ENCODE measurements at places on chromosomes 3 and 15. TPM values are rescaled to one million over a fixed set of nuclear protein-coding genes. Genes with fewer than 3 reads are reported as not detected.
A peak's percentile ranks its signal among the peaks of the same experiment; 100 is the strongest.

FBXW12 gene
- not detected for total RNA-seq

PTX3 gene
- total RNA-seq, result 27.3 TPM

KBTBD8 gene
- total RNA-seq, result 0.29 TPM

CLEC3B gene
- total RNA-seq, result not detected

KBTBD12 gene
- not detected for total RNA-seq

IVD gene
- total RNA-seq, result 59.4 TPM

NR2E3 gene
- total RNA-seq, result 0.35 TPM

CSTA gene
- not detected for total RNA-seq

IL17RE gene
- 4.7 TPM for total RNA-seq

CYP11A1 gene
- total RNA-seq, result not detected

RASGRF1 gene
- not detected for total RNA-seq

ALS2CL gene
- 30.1 TPM for total RNA-seq

SAMMSON gene
- not detected for total RNA-seq

PLXND1 gene
- total RNA-seq, result 19.2 TPM

RTP1 gene
- total RNA-seq, result not detected

DNA sequence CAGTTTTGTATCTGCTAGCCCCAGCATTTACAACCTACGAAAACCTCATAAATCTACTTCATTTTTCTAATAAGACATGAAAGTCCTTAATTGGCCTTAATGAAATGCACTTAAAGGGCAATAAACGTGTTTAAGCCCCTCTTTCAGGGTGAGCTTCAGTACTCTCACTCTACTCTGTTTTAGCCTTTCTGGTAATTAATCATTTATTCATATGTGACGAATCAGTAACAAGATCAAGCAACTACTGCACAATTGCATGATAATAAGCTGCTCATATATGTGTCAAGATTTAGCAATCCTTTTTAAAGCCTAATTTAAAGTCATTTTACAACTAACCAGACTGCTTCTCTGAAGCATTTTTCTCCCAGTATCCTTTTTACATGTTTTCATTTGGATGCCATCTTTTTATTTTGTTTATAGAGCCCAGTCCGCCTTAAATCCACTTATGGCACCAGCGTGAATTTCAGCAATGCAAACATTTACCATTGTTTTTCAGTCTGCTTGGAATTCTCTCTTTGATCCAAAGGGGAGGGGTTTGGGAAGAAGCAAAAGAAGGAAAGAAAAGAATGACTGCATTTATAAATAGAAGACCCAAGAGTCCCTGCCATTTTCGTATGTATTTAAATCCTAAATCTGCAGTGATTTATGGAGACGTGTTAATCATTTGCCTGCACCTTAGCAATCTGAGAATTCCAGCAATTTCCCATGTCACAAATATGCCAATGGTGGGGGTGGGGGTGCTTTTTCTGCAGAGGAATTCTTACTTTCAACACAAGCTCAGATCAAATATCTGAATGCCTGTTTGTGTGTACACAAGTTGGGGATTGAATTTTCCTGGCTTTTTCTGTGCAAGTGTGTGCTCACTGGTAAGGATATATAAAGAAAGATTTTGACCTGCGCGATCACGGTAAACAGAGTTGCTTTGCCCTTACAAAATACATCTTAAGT, 230.8 kb upstream of the TBC1D5 start:
- DNase-seq, result no peak

- no peak for DNase-seq
Measured at GRCh38 chr3:10204921-10205320, 40.2 kb downstream of the IRAK2 start.

- no peak for DNase-seq
Measured at GRCh38 chr3:194201953-194202666, 66.2 kb downstream of the HES1 start.

DNA sequence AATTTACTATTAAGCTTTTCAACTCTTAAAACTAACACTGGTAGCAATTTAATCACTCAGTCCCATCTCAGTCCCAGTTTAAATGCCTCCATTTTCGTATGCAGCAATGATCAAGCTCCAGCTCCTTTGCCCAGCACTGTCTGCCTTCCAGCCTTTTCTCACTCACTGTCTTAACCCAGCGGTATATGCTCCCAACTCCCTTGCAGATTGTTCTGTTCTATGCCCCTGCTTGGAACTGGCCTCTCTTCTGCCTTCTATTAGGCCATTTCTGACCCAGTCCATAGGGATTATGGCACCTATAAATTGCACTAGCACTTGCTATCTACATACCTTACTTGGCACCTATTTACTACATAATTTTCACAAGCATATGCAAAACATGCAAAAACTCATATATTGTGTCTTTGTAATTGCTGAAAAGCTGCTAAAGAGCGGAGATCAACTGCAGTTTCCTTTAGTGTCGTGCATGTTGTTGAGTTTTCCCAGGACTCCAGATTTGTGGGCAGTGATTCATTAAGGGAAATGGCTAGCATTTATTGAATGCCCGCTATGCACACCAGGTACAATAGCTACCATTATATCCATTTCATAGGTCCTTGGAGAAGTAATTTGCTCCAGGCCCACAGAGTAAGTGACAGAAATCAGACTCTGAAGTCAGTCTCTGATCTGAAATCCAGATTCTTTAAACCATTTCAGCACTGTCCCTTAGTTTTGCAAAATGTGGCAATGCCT, 24.4 kb downstream of the CRBN start:
- no peak for DNase-seq

- no peak for DNase-seq
Measured at GRCh38 chr3:171643681-171644080, 166.6 kb downstream of the PLD1 start.

DNA sequence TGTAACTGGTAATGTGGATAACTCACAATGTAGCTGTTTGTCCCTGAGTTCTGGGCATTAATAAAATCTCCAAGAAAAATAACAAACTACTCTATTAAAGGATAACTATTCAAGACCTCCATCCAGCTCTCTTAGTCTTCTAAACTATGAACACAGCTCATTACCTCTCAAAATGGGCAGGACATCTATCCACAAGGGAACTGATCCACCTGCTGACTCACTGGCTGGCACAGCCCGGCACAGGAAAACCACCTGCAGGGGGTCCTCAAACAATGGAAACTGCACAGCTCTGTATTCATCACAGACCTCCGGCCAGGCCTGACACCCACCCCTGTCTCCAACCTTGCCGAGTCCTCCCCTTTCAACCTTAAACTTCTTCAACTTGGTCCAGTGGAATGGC, 255.4 kb downstream of the TJP1 start:
- no peak for DNase-seq

DNA sequence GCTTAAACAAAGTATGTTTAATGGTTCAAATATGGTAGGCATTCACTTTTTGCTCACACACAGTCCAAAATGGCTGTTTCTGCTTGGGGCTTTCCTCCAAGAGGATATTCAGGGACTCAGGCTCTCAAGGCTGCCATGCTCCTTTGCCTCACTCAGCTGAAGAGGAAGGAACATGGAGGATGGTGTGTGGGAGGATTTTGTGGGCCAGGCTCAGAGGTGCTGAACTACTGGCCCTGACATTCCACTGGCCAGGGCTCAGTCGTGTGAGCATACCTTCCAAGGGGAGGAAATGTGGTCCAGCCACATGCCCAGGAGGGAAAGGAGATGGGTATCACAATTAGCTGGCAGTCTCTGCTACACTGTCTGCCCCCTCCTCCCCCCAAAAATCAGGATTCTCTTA, 8.7 kb downstream of the PXYLP1 start:
- DNase-seq, result no peak

DNA sequence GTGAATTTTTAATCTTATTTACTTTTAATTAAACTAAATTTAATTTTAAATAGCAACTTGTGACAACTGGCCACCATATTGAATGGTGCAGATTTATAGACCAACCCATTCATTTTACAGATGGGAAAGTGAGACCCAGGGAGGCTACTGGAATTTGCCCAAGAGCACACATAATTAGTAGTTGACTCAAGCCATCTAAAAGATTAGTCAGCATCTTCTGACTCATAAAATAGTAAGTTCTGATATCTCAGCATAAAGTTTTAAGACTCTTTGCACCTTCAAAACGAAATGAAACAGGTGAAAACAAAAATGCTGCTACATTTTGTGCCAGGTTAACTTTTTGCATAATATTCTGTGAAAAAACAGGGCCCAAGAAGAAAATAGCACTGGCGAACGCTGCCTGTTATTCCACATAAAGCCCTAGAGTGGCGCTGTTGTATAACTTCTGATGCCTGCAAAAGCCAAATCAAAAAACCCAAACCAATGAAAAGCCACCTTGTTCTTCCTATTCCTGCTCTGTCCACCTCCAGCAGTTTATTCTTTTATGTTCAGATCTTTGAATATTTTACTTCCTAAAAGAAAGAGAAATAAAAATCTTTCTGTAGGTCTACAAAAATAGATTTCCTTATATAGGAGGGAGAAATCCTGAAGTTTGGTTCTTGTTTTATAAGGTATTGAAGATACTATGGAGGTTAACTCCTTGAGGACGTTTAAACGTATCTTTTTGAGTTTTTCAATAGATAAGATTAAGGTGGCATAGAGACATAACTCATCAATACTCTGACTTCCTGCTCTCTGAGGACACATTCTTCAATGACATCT, 62.8 kb downstream of the OTOL1 start:
- DNase-seq, result peak; percentile 75

- DNase-seq, result no peak
Measured at GRCh38 chr15:67267951-67268941, 13.7 kb downstream of the IQCH start.

DNA sequence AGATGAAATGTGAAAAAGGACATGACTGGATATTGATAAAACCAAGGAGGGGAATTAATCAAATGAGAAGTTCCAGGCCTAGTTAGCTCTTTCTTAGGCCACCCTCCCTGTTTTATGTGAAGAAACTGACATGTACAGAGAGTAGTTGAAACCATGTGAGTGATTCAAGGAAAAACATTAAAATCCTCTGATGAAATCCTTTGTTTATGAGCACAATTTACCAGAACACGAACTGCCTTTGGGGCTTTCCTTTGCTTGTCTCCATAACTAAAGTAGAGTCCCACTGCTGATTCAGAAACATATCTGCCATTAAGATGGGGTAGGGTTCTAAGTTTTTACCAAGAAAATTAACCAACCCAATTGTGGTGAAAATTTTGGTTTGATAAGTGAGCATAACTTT, 558.3 kb downstream of the NR2F2 start:
- no peak for DNase-seq

GRCh38 chr3:5891711-5892110, 704.2 kb downstream of the EDEM1 start:
- DNase-seq, result no peak

GRCh38 chr3:53502737-53503136, 8.3 kb downstream of the CACNA1D start:
- no peak for DNase-seq

GRCh38 chr3:88742674-88743507, 364.5 kb upstream of the EPHA3 start:
- DNase-seq, result no peak

GRCh38 chr3:139514741-139515140, 24.8 kb downstream of the RBP1 start:
- DNase-seq, result no peak

DNA sequence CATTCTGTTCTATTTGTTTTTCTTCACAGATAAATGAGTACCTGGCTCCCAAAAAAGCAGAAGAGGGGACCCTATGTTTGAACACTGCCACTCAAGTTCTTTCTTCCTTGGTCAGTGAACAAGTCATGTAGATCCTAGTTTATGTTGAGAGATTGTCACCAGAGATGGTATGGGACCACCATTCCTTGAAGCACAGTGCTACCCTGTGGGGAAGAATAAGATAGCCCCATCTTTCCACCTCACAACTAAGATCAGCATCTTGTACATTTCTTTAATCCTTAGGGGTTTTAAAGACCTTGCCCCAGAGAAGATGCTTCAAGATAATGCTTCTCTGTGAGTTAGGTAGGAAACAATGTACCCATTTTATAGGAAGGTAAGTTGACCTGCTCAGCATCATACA, 233.5 kb upstream of the WNT5A start:
- DNase-seq, result peak; percentile 49

DNA sequence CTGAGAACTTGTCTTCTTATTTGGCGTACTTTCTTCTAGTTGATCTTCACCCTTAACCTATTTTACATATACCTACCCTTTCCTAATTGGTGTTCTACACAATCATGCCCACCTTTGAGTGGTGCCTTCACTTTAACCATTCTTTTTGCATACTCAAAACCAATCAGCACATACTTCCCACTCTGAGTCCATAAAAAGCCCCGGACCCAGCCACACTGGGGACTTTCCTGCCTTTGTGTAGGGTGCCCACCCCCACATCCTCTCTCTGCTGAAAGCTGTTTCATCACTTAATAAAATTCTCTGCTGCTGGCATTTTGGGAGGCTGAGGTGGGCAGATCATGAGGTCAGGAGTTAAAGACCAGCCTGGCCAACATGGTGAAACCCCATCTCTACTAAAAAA, 15.9 kb upstream of the CHST2 start:
- DNase-seq, result no peak

DNA sequence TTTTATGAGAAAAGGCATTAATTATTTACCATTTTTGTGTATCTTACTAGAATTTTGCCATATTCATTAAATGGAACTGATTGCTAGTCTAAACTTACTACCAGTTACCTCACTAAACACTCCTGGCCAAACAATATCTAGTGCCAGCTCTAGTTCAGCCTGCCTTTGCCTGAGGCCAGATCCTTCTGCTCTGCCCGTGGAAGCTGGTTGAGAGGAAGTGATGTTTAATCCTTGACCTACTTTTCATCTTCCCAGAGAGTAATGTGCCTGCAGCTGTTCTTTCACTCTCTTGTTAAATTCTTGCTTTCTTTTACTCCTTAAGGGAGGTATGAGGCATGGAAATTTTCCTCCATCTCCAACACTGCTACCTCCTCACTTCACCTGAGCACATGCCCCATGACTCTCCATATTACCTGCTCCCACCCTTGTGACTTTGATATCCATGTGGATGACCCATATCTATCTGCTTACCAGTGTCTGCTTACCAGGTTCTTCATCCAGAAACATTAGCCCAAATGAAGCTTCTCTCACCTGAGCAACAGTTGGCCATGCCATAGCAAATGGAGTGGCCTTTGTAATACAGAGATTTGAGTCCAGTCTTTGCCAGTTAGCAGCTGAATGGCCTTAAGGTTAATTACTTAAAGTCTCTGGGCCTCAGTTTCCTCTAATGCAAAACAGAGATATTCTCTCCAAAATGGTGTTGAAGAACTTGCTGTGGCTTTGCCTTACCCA, 53.4 kb downstream of the UBE2E1 start:
- DNase-seq, result peak; percentile 78

DNA sequence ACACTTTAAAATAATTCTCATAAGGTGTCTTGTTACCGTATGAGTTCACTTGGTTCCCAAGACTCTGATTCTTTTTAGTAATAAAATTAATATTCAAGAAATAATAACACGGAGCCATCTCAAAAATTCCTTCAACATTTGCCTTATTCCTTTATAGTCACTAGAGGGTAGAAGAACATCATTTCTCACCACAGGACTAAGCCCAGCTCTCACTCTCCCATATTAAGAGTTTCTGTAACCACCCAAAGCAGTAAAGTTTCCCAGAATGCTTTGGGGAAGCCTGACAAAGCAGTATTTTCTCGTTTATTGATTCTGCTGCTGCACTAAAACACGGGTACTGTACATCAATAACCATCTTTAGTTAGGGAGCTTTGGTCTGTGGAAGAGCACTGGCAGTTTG, 114.9 kb downstream of the MCTP2 start:
- DNase-seq, result peak; percentile 21

Data from PC-3 (cell line).